Body of pancreas (tissue), 4 donors: ENCODE measurements at places on chromosomes 5 and 9. TPM values are rescaled to one million over a fixed set of nuclear protein-coding genes. Genes with fewer than 3 reads are reported as not detected.

DNA sequence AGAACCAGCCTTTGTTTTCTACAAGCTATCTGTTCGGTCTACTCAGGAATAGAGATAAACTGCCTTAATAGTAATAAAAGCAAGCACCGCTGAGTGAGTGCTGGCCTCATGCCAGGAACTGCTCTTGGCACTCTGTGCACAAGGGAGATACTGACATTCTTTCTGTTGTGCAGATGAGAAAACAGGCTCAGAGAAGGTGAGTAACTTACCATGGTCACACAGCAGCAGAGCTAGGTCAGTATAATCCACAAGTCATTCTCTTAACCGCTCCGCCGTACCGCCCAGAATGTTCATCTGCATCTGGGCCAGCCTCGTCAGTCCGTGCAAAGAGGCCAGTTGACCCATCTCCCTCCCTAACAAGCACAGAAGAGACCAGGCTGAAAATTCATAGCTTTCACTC, 27.4 kb downstream of the QRFP start:
- DNase-seq = peak; percentile 49
- peaks cover 20% of the 10 kb centered on the region for H3K4me1 ChIP-seq
- H3K27me3 ChIP-seq = no peaks in the 10 kb centered on the region

GRCh38 chr9:136052991-136053756, 41.9 kb downstream of the NACC2 start:
- no peaks in the 10 kb centered on the region for H3K27me3 ChIP-seq
- H3K4me1 ChIP-seq = peaks cover 49% of the 10 kb centered on the region
- no peaks in the 10 kb centered on the region for H3K36me3 ChIP-seq
- no peak for DNase-seq
- H3K4me3 ChIP-seq = no peak overlapping the region
- peak overlapping the region; percentile 72 for H3K27ac ChIP-seq

DNA sequence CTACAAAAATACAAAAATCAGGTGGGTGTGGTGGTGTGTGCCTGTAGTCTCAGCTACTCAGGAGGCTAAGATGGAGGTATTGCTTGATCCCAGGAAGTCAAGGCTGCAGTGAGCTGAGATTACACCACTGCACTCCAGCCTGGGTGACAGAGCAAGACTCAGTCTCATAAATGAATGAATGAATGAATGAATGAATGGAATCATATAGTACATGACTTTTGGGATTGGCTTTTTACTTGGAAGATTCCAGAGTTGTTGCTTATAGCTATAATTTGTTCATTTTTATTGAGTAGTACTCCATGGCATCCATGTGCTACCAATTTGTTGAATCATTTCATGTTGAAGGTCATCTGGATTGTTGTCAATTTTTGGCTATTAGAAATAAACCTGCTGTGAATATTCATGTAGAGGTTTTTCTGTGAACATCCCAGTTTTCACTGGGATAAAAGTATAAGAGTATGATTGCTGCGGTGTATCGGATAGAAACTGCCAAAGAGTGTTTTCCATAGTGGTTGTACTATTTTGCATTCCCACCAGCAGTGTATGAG, 19.9 kb downstream of the ERBIN start:
- H3K27ac ChIP-seq = no peak overlapping the region
- H3K36me3 ChIP-seq = no peaks in the 10 kb centered on the region
- DNase-seq = no peak
- peaks cover 5% of the 10 kb centered on the region for H3K4me1 ChIP-seq
- no peak overlapping the region for H3K4me3 ChIP-seq
- no peaks in the 10 kb centered on the region for H3K27me3 ChIP-seq

DNA sequence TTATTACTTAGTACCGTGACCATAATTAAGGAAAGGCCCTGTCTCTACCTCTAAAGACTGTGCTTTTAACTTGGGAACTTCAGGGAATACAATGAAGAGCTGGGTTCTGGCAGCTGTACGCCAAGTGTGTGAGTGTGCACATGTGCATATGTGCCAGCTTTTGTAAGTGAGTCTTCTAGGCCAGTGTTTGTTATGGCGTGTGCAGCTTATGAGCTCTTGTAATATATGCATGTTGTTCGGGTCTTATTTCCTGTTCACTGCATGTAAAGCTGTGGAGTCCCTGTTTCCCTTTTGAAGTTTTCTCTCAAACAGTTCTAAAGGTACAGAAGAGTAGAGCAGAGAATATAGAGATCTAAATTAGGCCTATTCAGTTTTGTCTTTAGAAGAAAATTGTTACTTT, 30.5 kb downstream of the TGFBR1 start:
- DNase-seq = no peak
- H3K4me3 ChIP-seq = no peak overlapping the region
- no peaks in the 10 kb centered on the region for H3K27me3 ChIP-seq
- H3K36me3 ChIP-seq = no peaks in the 10 kb centered on the region

DNA sequence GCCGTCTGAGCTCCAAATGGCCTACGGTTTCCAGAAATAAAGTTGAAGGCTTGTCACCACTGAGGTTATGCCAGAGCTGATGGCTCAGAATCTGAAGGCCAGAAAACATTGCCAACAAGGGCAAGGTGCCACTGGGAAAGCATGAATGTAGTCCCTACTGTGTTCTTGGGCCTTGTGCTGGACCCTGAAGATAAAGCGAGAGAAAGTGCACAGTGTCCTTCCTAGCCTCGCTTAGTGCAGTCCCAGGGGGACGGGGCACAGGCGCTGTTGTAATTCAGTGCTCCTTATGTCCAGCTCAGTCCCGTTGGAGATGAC, 84.5 kb downstream of the NDFIP1 start:
- no peak overlapping the region for H3K4me3 ChIP-seq
- DNase-seq = no peak
- H3K36me3 ChIP-seq = no peaks in the 10 kb centered on the region

DNA sequence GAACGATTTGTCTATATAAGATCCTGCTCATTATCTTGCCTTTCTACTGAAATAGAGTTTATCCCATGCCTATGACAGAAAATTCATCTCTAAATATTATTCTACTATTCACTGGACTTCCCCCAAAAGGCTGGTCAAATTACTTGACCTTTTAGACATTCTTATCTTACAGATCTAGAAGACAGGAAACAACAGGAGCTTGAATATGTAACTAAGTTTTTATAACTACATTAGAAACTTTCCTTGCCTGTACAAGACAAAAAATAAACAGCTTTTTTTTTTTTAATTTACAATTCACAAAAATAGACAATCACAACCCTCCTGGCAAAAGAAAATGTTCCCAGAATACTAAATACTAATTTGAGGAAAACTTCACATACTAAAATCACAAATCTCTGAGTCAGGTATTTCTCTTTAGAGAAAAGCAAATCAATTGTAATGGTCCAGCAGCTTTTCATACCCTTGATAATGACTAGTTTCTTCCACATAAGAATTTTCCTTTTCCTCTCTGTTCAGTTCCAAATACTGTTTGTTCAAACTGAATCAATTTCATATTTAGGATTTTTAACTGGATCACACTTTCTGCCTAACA, 68.6 kb downstream of the MLLT3 start:
- H3K36me3 ChIP-seq = no peaks in the 10 kb centered on the region
- no peak for DNase-seq
- peaks cover 15% of the 10 kb centered on the region for H3K4me1 ChIP-seq
- no peaks in the 10 kb centered on the region for H3K27me3 ChIP-seq

DNA sequence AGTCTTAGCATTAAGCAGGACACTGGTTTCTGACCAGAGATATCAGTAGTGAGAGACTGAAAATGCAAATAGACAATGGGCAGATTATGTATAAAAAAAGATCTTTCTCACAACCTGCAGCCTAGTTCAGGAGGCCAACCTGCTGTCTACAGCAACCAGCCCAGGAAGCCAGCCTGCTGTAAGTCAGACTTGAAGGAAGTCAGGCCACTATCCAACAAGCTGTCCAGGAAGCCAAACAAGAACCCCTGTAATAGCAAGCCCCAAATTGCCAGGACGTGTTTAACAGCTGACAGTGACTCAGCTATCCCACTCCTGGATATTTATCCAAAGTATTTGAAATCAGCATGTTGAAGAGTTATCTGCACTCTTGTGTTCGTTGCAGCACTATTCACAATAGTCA, 121.8 kb upstream of the SPIN1 start:
- H3K36me3 ChIP-seq = no peaks in the 10 kb centered on the region
- no peaks in the 10 kb centered on the region for H3K27me3 ChIP-seq
- no peak overlapping the region for H3K27ac ChIP-seq
- no peak overlapping the region for H3K4me3 ChIP-seq
- no peak for DNase-seq

DNA sequence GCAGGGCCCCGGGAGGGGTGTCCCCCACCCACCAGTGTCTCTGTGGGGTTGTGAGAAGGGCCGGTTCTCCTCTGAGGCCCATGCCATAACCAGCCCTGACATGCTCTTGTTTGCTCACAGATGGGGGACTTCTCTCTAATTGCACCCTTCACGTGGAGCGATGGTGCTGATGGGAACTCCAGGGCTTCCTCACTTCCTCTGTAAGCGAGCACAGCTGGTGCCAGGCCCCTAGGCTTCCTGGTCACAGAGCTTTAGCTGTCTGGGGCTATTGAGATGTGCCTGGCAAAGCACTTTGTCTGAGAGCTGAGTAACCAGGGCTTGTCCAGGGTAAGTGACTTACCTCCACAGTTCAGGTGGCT, 36.4 kb downstream of the PHF2 start:
- no peak for DNase-seq
- H3K36me3 ChIP-seq = no peaks in the 10 kb centered on the region
- H3K27ac ChIP-seq = no peak overlapping the region
- H3K4me1 ChIP-seq = peaks cover 2% of the 10 kb centered on the region
- H3K27me3 ChIP-seq = no peaks in the 10 kb centered on the region

- no peak overlapping the region for H3K4me3 ChIP-seq
- no peak overlapping the region for H3K27ac ChIP-seq
- no peaks in the 10 kb centered on the region for H3K27me3 ChIP-seq
- H3K4me1 ChIP-seq = no peaks in the 10 kb centered on the region
- H3K36me3 ChIP-seq = no peaks in the 10 kb centered on the region
Measured at GRCh38 chr5:76990899-76991459, 38.1 kb downstream of the CRHBP start.

DNA sequence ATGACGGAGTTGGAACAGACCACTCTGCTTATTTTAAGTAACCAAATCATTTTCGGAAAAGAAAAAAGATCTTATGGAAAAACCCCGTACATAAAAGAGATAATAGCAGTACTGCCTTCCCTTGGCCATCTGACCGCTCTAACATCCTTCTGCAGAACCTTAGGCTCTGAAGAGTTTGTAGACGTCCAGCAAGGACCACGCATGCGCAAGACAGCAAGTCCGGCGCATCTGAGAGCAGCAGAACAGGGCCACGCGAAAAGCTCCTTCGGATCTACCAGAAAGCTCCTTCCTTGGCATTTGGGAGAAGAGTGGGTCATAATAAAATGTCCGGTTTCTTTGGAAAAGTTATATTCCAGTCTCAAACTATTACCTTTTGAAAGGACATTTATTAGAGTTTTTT, 26.8 kb downstream of the PAX5 start:
- no peak overlapping the region for H3K4me3 ChIP-seq
- H3K36me3 ChIP-seq = no peaks in the 10 kb centered on the region
- H3K27me3 ChIP-seq = no peaks in the 10 kb centered on the region
- peaks cover 5% of the 10 kb centered on the region for H3K4me1 ChIP-seq
- H3K27ac ChIP-seq = no peak overlapping the region

The ECSCR gene
- 6.2 TPM for total RNA-seq

The C9orf153 gene
- 7.6 TPM for total RNA-seq
